Central memory CD4-positive, alpha-beta T cell (primary cell): ENCODE measurements at places on chromosomes 6 and 20.
A peak's percentile ranks its signal among the peaks of the same experiment; 100 is the strongest.

GRCh38 chr6:3209114-3210023 is 18.1 kb downstream of the TUBB2B start:
- no peak for DNase-seq

DNA sequence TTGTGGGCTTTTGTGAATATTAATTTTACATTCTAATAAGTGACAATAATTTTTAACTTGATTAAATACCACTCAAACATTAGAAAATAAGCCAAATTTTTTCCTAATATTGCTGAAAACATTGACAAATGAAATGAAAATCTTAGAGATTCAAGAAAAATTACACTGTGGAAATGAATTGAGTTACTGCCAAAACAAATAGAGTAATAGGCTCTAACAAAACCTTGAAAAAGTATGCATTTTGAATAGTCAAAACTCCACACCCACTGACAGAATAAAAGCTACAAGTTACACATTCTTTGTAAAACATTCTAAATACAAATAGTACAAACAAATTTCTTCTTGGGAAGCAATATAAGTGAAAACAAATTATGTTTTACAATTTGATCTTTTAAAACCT is 5.9 kb downstream of the TBX18 start:
- DNase-seq: no peak

DNA sequence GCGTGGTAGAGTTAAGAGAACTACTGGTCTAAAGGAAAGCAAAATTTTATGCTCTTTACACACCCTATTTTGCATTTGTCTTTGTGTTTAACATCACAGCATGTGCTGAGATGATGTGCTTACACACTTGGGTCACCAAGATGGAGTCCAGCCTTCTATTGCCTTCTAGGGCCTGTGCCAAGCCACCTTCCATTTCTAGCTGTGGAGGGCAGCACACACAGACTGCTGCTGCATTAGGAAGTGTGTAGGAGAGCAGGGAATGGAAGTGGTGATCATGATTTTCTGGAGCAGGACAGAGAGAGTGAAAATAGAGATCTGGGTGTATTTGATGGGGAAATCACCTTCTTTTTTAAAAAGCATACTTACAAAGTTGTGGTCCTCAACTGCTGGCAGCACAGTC is 191.6 kb downstream of the SOX4 start:
- DNase-seq: no peak

GRCh38 chr20:2234598-2235191 is 61.1 kb upstream of the TGM3 start:
- no peak for DNase-seq

GRCh38 chr6:26195376-26195923 is 108.2 kb downstream of the HFE start:
- DNase-seq: peak; percentile 89
